ENCODE measurements at places on chromosomes 7 and 10.

GRCh38 chr10:132185601-132186487, 904 bp upstream of the DPYSL4 start:
- peak; percentile 59 for DNase-seq

DNA sequence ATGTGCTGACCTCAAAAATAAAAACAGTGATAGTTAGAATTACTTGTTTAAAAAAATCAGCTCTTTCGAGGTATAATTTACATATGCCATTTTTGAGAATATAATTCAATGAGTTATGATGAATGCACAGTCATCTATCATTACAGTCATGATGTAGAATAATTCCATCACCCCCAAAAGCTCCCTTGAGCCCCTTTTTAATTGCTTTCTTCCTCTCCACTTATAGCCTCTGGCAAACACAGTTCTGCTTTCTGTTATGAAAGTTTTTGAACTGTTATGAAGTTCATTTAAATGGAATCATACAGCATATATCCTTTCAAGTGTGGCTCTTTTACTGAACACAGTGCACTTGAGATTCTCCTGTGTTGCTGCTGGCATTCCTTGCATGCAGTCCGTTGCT, 41.4 kb downstream of the PRTFDC1 start:
- no peak for DNase-seq

- DNase-seq, result peak; percentile 23
These were observed 46.3 kb downstream of the MYOF start for GRCh38 chr10:93435621-93436397.

- no peak for DNase-seq
These were observed 113.9 kb downstream of the ARHGAP22 start for GRCh38 chr10:48490946-48491345.

- no peak for DNase-seq
These were observed 415.5 kb upstream of the COBL start for GRCh38 chr7:51732116-51732515.

- no peak for DNase-seq
These were observed 9.9 kb downstream of the FAM204A start for GRCh38 chr10:118332236-118332635.

GRCh38 chr7:25922296-25922695, 229.7 kb upstream of the NFE2L3 start:
- no peak for DNase-seq

Measured in hepatic stellate cell (primary cell).